Activated CD4-positive, alpha-beta memory T cell treated with anti-CD3 and anti-CD28 coated beads, Interleukin-2, amount 10 ng/mL, durations not matched to agents 7 days and 5 days (primary cell): ENCODE measurements at places on chromosomes 2 and 18.

- no peak overlapping the region for H3K4me3 ChIP-seq
- H3K4me1 ChIP-seq = no peaks in the 10 kb centered on the region
- DNase-seq = no peak
- no peaks in the 10 kb centered on the region for H3K36me3 ChIP-seq
- no peaks in the 10 kb centered on the region for H3K27me3 ChIP-seq
- H3K27ac ChIP-seq = no peak overlapping the region
These were observed 807.8 kb upstream of the CDH2 start for GRCh38 chr18:28984731-28985130.

- no peak for DNase-seq
- H3K27ac ChIP-seq = no peak overlapping the region
- no peak overlapping the region for H3K4me3 ChIP-seq
These were observed 657.2 kb downstream of the IRS1 start for GRCh38 chr2:226142463-226142862.

- H3K36me3 ChIP-seq = no peaks in the 10 kb centered on the region
- H3K27me3 ChIP-seq = peaks cover 16% of the 10 kb centered on the region
- no peak overlapping the region for H3K27ac ChIP-seq
- H3K4me1 ChIP-seq = peaks cover 8% of the 10 kb centered on the region
- no peak overlapping the region for H3K4me3 ChIP-seq
- no peak for DNase-seq
These were observed 166.7 kb downstream of the SH3RF3 start for GRCh38 chr2:109295781-109296117.

DNA sequence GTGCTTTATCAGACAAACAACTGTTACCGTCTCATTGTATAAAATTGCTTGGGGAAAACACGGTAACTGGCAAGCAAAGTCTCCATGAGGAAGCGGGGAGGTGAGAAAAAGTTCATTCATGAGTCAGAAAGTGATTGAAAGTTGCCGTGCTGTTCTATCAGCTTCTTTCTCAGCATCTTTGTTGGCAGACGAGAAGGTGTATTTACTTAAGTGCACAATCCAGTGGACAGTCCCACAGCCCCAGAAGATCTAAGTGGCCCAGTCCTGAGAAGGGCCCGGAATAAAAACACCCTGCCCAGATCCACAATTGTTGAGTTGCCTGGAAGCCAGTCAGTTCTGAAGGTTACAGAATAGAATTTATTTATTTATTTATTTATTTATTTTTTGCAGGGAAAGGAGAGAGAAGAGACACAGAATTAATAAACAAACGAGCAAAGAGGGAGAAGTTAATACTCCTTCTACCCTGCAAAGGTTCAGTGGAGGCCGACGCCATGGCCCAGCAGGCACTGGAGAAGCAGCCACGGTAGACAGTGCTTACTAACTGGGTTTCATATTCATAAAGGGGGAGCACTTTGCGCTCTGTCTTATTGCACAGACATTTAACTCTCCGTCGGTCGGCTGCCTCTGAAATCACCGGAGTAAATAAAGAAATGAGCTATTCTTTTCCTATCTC lies 676.0 kb upstream of the SALL3 start:
- H3K27ac ChIP-seq = no peak overlapping the region
- no peaks in the 10 kb centered on the region for H3K27me3 ChIP-seq
- no peaks in the 10 kb centered on the region for H3K4me1 ChIP-seq
- H3K36me3 ChIP-seq = no peaks in the 10 kb centered on the region
- no peak for DNase-seq

GRCh38 chr18:62323483-62324180 lies 1.5 kb upstream of the TNFRSF11A start:
- H3K4me3 ChIP-seq = peak overlapping the region; percentile 72
- H3K36me3 ChIP-seq = peaks cover 15% of the 10 kb centered on the region
- peaks cover 50% of the 10 kb centered on the region for H3K27me3 ChIP-seq
- no peak overlapping the region for H3K27ac ChIP-seq

- H3K4me3 ChIP-seq = no peak overlapping the region
- H3K36me3 ChIP-seq = peaks cover 13% of the 10 kb centered on the region
- no peak overlapping the region for H3K27ac ChIP-seq
These were observed 58.1 kb downstream of the SERTAD2 start for GRCh38 chr2:64595397-64596176.

DNA sequence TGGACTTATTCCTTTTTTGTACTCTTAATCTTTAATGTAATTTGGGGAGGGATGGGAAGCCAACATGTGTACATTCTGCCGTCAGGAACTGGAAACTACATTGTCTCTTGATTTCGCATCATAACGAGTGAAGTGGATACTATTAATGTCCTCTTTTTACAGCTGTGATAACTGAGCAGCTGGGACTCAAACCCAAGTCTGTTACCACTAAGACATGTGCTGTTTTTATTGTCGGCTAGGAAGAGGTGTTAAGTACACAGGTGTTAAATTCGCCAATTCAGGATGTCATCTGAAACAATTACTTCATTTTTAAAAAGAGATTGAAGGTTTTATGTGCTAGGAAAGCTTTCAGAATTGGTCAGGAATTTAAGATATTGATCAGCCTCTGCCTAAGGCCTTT lies 6.9 kb downstream of the GMCL1 start:
- DNase-seq = no peak
- peaks cover 51% of the 10 kb centered on the region for H3K4me1 ChIP-seq
- H3K27me3 ChIP-seq = no peaks in the 10 kb centered on the region
- H3K27ac ChIP-seq = no peak overlapping the region
- H3K36me3 ChIP-seq = peaks cover 50% of the 10 kb centered on the region

DNA sequence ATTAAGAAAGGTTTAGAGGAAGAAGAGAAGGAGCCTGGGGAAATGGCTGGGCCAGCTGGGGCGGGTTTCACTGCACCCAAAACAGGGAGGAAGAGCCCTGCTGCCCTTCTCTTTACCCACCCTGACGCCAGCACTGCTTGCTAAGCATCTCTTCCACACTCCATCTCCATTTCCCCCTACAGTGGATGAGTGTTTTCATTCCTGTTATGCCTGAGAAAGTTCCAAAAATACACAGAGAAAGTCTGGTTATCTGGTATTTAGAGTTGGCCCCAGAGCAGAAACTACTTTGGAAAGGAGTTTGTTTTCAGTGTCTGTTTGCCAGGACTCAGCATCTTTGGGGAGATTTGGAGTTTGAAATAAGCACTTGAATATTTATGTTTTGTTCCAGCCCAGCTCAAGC lies 451.0 kb downstream of the SLC4A3 start:
- no peak overlapping the region for H3K4me3 ChIP-seq
- H3K4me1 ChIP-seq = no peaks in the 10 kb centered on the region
- H3K36me3 ChIP-seq = no peaks in the 10 kb centered on the region

- no peak for DNase-seq
- peaks cover 19% of the 10 kb centered on the region for H3K4me1 ChIP-seq
- H3K27ac ChIP-seq = peak overlapping the region; percentile 41
- H3K36me3 ChIP-seq = peaks cover 8% of the 10 kb centered on the region
These were observed 7.5 kb upstream of the SP9 start for GRCh38 chr2:174327021-174327840.

GRCh38 chr2:240419723-240420122 lies 15.7 kb upstream of the GPC1 start:
- no peak for DNase-seq
- H3K4me3 ChIP-seq = no peak overlapping the region
- H3K27me3 ChIP-seq = peaks cover 4% of the 10 kb centered on the region
- H3K36me3 ChIP-seq = peaks cover 3% of the 10 kb centered on the region
- no peaks in the 10 kb centered on the region for H3K4me1 ChIP-seq

DNA sequence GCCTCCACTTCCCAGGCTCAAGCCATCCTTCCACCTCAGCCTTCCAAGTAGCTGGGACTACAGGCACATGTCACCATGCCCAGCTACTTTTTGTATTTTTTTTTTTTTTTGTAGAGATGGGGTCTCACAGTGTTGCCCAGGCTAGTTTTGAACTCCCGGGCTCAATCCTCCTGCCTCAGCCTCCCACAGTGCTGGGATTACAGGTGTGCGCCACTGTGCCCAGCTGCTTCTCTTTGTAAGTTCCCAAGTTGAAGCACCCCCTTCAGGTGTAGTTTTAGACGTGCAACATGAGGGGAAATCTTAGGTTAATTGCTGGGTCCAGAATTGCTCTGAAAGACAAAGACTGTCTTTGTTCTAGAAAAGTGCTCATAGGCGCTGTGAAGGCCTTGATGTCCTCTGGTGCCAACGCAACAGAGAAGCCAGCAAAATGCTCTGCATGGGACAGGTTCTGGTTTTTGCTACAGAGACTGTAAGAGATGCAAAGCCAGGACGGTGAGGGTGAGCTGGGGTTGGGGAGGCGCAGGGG lies 46.6 kb downstream of the RRM2 start:
- no peak overlapping the region for H3K27ac ChIP-seq
- H3K27me3 ChIP-seq = no peaks in the 10 kb centered on the region
- H3K4me3 ChIP-seq = no peak overlapping the region
- peaks cover 44% of the 10 kb centered on the region for H3K36me3 ChIP-seq
- peaks cover 3% of the 10 kb centered on the region for H3K4me1 ChIP-seq

- no peak overlapping the region for H3K4me3 ChIP-seq
- no peaks in the 10 kb centered on the region for H3K4me1 ChIP-seq
- no peaks in the 10 kb centered on the region for H3K27me3 ChIP-seq
- no peak for DNase-seq
- no peak overlapping the region for H3K27ac ChIP-seq
These were observed 40.6 kb upstream of the RIOK3 start for GRCh38 chr18:23412351-23412964.
